Brain microvascular endothelial cell (primary cell): ENCODE measurements at places on chromosomes 3 and 15.

DNA sequence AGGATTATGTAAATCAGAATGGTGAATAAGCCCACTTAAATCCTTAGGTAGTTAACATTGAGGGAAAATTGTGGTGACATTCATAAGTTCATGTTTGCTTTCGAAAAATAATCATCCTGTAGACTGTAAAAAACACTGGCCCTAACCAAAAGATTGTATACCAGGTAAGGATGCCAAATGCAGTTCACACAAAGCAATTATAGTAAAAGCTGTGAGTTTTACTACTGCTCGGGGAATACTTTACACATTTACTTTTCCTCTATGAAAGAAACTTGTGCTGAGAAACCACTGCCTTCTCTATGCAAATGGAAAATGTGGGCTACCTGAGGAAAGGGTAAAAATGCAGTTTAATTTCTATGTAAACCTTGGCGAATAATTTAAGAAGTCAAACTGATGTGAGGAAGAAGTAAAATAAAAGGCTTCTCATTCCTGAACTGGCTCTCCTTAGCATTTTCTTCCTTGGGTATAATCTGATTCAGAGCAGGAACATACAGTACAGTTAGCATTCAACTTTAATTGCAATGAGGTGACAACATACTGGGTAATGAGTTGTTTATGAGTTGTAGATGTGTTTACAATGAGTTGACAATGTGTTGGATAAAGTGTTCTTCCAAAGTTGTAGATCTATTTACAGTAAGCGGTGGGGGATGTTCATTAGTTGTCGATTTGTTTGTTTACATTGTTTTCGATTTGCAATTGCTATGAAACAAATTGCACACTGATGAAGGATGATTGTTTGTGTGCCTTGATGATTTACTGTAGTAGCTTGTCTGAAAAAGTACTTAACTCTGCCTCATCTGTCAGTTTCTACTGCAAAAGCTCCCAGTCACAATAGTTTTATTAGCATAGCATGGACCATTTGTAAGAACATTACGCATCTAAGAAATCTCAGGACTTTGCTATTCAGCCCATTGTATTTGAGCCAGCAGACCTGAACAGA lies 453.0 kb upstream of the DPH6 start:
- DNase-seq, result no peak

DNA sequence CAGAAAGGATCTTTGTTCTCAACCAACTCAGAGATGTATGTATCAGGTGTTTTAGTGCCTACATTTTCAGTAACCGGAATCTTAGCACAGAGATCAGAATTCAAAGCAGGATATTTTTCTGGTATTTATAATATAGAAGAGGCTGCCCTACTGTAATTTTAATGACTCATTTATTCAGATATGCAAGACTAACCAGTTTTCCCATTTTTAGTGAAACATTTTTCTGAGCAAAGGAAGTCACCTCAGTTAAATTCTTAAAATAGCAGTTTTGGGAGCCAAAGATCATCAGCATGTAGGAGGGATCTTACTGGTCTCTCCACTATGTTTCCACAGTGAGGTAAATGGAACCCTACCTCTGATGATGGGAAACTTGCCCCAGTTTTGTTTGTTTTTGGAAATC lies 42.0 kb downstream of the SRP14 start:
- no peak for DNase-seq

- no peak for DNase-seq
These were observed 350.6 kb upstream of the IL12A start for GRCh38 chr3:159637883-159638542.

DNA sequence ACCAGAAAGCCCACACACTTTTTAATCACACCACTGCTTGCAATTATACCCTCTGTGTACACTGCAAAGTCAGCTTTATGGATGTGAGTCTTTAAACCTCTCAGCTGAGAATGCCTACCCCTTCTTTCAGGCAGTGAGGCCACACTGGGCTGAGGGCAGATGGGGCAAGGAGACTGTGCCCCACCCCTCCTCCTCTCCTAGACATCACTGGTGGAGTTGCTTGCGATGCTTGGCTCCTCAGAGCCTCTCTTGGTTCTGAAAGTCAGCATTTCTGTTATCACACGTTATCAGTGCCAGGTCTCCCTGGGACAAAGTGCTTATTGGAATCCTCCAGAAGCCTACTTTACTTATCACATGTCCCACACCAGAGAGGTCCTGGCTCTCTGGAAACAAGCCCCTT lies 128.2 kb downstream of the ZNF621 start:
- no peak for DNase-seq

DNA sequence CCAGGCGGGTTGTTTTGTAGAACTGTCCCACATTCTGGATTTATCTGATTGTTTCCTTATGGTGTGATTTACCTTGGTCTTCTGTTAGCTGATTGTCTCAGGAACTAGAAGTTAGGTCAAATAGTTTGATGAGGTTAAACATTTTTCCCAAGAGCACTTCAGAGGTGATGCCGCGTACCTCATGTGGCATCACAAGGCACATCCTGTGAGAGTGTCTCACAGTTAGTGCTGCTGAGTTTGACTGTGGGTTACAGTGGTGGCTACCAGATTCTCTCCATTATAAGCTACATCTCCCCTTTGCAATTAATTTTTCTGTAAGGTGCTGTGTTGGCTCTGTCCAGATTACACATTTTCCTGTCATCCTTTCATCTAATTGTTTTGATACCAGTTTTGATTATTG lies 12.6 kb downstream of the RPUSD3 start:
- no peak for DNase-seq

- no peak for DNase-seq
These were observed 793 bp downstream of the SLC30A4 start for GRCh38 chr15:45521596-45522327.

DNA sequence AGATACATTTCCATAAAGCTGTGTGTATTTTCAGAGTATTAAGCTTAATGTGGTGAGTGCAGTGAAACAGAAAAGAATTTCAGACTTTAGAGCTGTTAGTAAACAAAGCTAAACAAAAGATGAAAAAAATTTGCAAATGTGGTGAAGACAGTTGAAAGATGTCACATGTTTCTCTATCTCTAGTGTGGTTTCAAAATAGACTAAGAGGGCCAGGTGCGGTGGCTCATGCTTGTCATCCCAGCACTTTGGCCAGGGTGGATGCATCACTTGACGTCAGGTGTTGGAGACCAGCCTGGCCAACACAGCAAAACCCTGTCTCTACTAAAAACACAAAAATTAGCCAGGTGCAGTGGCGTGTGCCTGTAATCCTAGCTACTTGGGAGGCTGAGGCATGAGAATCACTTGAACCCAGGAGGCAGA lies 466.0 kb upstream of the NR2F2 start:
- DNase-seq, result no peak

GRCh38 chr3:130839813-130840212 lies 54.1 kb upstream of the ATP2C1 start:
- no peak for DNase-seq

GRCh38 chr3:51988286-51989146 lies 5.2 kb downstream of the ACY1 start:
- DNase-seq, result no peak

- peak; percentile 84 for DNase-seq
These were observed 89.7 kb downstream of the LIPC start for GRCh38 chr15:58521293-58521991.

- no peak for DNase-seq
These were observed 111.9 kb downstream of the SAMMSON start for GRCh38 chr3:70111411-70111810.

DNA sequence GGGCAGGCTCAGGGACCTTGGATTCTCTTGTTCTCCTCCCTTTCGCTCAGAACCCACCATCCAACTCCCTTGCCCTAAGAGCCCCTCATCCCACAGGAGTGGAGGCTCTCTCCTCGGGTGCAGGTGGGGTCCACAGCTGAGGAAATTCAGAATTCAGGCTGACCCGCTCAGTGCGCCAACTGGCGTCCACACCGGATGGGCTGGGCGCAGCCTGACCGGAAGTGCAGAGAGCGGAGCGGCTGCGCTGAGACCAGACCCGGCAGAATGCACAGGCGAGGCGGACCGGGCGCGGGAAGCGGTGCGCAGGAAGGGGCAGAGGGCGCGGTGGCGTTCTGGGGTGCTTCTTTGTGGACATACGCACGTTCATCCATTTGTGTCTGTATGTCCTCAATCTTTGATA lies 210.4 kb upstream of the NDN start:
- no peak for DNase-seq

- DNase-seq, result no peak
These were observed 295.4 kb downstream of the SLC9A9 start for GRCh38 chr3:143552851-143553250.

DNA sequence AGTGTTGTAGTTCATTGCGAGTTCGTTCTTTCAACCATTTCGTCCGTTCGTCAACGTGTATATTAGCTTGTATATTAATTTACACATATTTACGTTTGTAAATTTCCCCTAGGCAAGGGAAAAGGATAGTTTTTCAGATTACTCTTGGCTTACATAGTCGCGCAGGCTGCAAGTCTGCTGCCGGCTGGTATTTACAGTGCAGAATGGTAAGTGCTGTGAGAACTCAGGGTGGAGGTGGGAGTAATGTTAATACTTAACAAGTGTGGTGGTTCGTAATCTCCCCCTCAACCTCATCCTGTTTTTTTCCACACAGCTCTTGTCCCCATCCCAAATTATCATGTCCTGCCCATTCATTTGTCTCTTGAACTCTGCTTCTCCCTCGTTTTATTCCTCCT lies 766 bp downstream of the FAM98B start:
- DNase-seq, result no peak

- no peak for DNase-seq
These were observed 9.5 kb upstream of the IL12A start for GRCh38 chr3:159978918-159979703.

DNA sequence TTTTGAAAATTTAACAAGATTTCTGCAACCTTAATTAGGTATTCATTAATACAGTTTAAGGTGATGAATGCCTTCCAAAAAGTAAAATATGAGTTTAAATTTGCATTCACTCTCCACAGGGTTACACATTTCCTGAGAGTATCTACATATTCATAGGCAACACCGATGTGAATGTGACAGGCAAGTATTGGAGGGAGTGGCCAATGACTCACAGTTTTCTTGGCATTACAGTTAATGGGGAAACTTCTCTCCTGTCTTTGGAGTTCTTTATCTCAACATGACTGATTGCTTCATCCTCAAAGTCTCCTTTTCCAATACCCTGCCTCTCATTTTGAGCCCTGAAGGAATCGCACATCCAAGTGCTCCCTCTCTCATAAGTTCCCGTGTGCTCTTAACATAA lies 181.9 kb upstream of the CHL1 start:
- no peak for DNase-seq

DNA sequence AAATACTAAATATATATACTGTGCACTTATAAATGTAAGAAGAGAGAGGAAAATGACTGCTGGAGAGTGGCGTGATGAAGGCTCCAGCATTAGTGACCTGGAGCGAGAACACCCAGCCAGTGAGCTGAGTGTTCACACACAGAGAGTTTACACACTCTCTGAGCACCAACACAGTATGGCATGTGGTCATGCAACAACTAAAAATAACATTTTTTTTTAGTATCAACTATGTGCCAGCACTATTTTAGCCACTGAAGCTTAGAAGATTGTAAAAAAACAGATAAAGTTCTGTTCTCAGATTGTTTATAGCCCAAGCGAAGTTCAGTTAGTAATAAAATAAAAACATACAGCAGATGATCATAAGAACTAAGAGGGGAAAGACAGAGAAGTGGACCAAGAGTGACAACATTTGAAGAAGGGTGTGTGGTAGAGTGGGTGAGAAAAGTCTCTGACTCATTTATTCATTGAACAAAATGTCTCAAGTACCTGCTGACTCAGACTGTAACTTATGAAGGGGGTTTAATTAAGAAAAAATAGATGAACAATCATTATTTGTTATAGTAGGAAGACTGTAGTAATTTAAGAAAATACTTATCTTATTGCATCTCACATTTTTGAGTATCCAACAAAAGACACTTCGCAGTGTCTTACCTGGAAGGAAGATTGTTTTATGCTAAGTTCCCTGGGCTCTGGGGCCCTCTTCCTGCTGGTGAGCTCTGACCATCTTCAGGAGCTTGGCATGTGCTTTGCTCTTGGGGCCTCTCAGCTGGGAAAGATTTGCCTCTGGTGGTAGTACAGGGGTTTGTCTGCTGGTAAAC lies 43.8 kb downstream of the GAP43 start:
- DNase-seq, result no peak

GRCh38 chr15:91872356-91873137 lies 19.0 kb downstream of the SLCO3A1 start:
- DNase-seq, result no peak

GRCh38 chr15:98873441-98874218 lies 134.0 kb downstream of the PGPEP1L start:
- peak; percentile 78 for DNase-seq

GRCh38 chr3:12879191-12879815 lies 37.9 kb upstream of the RPL32 start:
- DNase-seq, result no peak

GRCh38 chr15:47985568-47985967 lies 135.2 kb upstream of the SLC24A5 start:
- DNase-seq, result no peak

DNA sequence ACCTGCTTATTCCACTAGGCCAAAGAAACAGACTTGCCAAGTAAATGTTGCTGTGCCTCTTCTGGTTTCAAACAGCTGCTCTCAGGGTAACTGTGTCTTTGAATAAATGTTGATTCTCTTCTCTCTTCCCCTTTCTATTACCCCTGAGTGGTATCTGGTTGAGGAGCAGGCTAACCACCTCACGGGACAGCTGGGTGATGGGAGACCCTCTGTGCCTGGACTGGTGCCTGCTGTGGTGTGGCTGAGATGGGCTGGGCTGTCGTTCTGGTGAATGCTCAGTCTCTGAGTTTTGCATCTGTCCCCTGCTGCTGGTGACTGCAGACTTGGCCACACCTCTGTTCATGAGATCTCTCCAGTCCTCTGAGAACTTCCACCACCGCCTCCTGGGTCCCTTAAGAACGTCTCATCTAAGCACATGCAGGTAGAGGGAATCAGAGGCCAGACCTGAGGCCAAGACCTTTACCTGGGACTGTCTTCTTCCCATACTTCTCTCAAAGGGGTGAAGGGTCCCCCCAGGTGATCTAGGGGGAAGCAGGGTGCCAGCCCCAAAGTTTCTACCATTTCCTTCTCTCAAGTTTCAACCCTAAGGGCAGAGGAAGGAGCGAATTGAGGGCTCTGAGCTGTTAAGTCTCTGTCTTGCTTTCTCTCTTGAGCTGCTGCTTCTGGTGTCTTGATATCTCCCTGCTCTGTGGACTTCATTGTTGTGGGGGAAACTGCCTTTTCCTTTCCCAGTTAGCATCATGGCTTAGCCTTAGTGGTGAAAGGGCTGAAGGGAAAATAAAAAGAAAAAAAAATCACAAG lies 252.9 kb downstream of the EBLN2 start:
- DNase-seq, result no peak

DNA sequence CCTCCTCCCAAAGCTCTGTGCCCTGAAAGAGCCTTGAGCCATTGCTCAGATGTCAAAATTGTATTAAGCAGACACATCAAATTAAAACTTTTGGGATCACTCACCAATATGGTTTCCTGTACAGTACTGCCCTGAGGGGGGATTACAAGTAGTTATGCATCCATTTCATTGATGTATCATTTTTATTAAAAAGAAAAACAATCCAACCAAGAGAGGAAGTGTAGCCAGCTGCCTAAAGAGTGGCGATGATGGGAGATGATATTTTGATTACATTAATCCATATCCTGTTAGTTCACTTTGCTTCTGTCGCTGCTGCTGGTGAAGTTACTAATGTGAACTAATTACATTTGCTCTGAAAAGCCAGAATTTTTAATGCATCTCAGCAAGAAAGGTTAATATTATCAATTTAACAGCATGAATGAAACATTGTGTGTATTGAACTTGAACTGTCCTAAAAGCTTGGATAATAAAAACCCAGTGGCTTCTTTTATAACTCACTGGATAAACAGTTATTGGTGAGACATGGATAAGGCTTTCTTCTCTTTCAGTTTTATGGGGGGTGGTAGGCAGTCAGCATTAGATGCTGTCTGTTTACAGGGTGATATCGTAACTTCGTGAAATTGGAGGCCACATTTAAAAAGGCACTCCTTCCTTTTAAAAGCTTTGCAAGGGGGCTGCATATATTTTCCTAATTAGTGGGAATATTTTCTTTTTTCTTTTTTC lies 87.7 kb downstream of the IGF1R start:
- DNase-seq, result no peak
